ENCODE measurements at places on chromosomes 7 and 10.

DNA sequence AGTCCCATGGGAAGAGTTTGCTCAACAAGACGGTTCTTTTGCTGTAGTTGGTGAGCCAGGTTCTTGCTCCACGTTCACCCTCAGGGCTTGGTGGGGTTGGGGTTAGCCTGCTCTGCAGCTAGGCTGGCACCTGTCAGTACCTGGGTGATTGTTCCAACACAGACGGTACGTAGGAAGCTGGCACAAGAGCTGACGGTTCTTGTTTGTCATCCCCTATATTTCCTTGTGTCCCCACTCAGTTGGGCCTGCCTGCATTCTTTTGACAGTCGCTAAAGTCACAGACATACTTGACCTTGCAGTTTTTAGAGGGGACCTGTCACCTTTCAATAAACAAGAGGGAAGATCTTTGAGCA, 40.2 kb upstream of the SYPL1 start:
- no peak for DNase-seq

GRCh38 chr7:1401011-1401410, 58.3 kb downstream of the MICALL2 start:
- no peak for DNase-seq

DNA sequence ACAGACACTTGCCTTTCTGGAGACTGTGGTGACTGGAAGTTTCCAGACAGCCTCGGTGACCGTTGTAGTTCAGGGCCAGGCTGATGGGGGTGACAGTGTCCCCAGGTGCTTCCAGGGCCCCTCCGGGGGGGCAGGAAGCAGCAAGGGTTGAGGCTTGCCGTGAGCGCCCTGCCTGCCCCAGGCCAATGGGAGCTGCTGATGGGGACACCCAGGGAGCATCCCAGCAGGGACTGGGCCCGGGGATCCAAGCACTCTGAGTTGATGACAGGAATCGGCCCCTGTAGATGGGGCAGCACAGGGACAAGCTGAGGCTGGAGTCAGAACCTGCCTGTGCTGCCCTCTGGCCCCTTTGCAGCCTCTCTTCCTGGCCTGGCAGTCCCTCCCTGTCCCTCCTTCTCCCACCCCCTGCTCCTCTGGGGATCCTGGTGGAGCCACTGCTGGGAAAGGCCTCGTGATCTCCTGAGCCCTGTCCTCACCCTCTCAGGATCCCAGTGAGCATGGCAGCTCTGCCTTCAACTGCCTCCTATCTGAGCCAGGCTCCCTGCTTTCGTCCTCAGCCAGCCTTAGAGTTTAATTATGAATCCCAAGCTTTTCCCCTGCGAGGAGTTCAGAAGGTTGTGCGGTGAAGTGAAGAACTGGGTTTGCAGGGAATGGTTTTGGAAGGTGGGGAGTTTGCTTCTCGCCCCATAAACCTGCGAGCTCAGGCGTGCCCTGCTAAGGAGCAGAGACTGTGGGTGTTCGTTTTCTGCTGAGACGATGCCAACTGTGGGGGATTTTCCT, 84.7 kb downstream of the ADCY1 start:
- no peak for DNase-seq

- DNase-seq, result no peak
Observed at GRCh38 chr10:60518745-60519144, 129.1 kb upstream of the ANK3 start.

DNA sequence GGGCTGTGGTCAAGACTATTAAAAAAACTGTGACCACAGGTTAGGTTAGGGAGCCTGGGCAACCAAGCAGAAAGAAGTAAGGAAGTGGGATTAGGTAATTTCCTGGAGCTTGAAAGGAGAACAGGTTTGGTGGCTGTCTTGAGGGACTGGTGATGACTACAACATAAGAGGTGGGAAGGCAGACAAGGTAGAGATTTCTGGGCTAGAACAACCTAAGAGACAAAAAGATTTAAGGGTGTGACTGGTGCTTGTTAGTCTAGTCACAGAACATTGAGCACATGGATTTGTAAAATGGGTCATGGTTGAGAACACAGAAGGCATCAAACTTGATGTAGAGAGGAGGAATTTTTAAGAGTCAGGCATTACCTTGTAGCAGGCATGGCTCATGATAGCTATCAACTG, 123.7 kb upstream of the ASAH2 start:
- DNase-seq, result no peak

- DNase-seq, result no peak
Observed at GRCh38 chr7:67593794-67594193, 597.2 kb downstream of the TYW1 start.

- DNase-seq, result no peak
Observed at GRCh38 chr10:90989378-90989777, 68.5 kb upstream of the ANKRD1 start.

DNA sequence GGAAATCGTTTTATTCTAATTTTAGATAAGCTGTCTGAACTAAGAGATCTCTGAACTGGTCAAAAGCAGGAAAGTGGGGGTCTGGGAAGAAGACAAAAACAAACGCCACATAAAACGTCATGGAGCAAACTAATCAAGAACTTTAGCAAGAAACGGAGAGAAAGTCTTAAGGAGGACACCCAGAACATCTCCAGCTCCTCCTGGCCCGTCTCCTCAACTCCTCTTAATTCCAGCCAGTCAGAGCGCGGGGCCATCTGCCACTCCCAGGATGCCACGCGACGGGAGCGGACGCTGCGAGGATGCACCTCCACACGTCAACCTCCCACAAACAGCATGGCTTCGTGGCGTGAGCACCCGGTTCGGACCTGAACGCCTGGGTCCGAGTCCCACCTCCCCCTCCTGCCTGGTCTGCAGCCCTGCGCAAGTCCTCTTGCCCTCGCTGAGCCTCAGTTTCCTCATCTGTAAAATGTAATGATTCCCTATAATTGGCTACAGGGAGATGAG, 598 bp downstream of the MMS19 start:
- peak; percentile 59 for DNase-seq

All from stimulated activated CD8-positive, alpha-beta memory T cell treated with anti-CD3 and anti-CD28 coated beads, Interleukin-7, amount 100 ng/mL, for 24 hours (primary cell).